ENCODE measurements at places on chromosomes 12 and 14.

GRCh38 chr12:5794156-5794555 lies 150.9 kb downstream of the ANO2 start:
- DNase-seq = no peak

DNA sequence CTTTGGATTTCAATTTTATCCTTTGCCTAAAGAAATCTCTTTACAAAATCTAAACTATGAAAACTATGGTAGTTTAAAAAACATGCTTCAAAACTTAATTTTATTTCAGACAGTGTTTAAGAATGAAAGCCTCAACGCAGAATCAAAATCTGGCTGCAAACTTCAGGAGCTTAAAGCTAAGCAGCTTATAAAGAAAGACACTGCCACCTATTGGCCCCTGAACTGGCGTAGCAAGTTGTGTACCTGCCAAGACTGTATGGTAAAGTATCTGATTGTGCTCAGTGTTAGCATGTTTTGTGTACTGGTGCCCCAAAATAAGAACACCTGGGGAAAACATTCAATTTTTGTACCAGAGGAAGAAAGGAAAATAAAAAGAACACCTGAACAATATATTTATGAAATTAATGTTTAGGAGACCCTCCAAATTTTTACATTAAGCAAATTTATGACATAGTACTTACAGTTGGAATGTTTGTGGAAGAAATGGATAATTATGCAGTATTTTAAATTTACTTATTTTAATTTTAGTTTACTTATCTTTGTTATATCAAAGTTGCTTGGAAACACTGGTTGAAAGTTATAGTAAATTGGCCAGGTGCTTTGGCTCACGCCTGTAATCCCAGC lies 12.2 kb downstream of the UBR7 start:
- peak; percentile 63 for DNase-seq

- DNase-seq = no peak
These were observed 134.8 kb downstream of the BCL11B start for GRCh38 chr14:99137001-99137700.

DNA sequence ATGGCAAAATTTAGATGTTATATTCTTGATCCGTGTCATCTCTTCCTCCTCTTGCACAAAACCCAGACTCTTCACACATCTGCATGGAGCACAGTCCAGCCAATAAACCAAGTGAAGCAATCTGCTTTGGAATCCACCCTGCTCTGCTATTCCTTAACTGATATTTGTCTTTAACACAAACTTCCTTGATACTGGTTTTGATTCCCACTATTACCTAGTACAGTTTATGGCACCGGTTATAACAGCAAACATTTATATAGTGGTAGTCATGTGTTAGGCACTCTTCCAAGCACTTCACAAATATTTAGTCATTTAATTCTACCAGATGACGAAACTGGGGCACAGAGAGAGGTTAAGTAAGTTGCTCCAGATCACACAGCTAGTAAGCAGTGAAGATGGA lies 12.5 kb downstream of the STYK1 start:
- peak; percentile 71 for DNase-seq

DNA sequence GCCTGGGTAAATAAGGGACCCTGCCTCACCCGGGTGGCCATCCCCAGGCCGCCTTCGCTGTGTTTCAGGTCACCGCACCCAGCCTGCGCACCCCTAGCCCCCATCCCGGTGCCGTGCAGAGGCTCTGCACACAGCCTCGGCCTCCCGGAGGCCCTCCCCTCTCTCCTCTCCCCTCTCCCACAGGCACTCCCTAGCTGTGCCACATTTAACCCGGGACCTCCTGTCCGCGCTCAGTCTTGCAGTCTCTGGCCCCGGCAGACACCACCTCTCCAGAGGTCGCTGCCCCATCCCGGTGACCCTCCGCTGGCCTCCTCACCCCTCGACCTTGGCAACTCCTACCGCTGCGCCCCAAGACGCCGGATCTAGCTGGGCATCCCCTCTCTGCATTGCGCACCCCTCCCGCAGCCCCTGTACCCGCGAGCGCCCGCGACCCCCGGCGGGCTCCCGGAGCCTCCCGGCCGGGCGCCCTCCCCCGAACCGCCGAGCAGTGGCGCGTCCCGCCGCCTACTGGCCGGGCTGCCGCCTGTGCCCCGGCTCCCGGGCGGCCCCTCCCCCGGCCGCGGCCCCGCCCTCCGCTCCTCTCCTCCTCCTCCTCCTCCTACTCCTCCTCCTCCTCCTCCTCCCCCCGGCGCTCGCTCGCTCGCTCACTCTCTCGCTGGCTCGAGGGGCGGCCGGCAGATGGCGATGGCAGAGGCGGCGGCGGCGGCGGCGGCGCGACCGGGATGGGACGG lies 120.7 kb downstream of the AACS start:
- DNase-seq = peak; percentile 70

All from foreskin fibroblast (primary cell).